CD4-positive, alpha-beta T cell treated with Interferon gamma for 1 hour (primary cell): ENCODE measurements at places on chromosomes 5 and 9.

DNA sequence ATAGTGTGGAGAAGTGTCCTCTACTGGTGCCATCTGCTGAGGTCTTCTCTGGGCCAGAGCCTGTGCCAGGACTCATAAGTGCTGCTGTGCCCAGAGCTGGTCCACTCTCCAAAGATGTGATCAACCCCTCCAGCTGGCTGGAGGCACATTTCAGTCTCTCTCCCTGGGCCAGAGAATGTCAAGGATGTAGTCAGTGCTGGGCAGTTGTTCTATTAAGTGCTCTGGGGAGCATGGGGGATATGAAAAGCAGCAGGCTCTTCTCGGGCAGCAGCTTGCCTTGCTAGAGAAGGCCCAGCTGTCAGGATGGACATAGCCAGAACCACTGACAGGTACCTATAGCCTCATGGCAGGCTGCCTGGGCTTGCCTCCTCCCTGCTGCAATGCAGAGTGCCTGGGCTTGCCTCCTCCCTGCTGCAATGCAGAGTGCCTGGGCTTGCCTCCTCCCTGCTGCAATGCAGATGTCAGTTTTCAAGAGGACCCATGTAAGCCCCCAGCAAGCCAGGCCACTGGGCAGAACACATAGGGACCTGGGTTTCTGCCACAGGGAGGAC lies 157.2 kb upstream of the PANK3 start:
- DNase-seq = no peak

DNA sequence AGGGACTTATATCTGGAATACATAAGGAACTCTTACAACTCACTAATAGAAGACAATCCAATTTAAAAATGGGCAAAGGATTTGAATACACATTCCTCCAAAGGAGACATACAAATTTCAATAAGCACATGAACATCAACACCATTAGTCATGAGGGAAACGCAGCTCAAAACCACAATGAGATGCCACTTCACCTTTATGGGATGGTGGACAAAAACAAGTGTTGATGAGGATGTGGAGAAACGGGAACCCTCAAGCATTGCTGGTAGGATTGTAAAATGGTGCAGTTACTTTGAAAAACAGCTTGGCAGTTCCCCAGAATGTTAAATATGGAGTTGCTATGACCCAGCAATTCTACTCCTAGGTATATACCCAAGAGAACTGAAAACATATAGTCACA lies 72.7 kb upstream of the IER5L start:
- no peak for DNase-seq

DNA sequence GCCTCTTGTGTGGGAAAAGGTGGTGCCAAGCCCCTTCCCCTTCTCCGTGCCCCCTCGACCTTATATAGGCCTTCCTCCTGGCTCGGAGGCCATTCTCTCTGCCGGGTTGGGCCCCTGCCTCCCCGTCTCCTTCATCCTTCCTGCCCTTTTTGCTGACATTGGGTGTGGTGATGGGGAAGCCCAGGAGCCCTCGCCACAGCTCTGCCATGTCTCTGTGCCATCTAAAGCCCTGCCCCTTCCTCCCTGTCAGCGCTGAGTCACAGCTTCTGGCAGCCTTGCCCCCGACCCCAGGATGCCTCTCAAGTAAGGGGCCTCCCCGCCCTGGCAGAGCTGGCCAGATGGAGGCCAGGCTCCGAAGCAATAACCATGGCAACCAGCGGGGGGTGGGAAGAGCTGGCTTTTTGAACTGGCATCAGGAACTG lies 30.4 kb downstream of the JADE2 start:
- DNase-seq = peak; percentile 89

DNA sequence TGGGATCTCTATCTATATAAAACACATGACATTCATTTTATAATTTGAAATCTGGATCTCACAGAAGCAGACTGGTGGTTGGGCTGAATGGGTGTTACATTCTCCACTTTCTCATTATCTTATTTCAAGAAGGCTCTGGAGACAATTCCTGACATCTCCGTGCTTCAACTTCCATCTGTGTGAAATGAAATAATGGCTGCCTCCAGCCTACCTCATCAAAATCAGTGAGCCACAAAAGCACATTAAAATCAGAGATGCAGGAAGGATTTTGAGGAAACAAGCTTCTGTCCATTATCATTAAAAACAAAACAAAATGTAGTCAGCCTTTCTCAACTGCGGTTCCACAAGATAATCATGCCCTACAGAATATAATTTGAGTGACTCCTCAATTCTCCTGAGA lies 958.3 kb upstream of the DMAC1 start:
- no peak for DNase-seq

- DNase-seq = no peak
These were observed 1525.5 kb upstream of the NUDT12 start for GRCh38 chr5:105088102-105088501.

- DNase-seq = no peak
These were observed 38.8 kb upstream of the ARSB start for GRCh38 chr5:79023947-79024346.

DNA sequence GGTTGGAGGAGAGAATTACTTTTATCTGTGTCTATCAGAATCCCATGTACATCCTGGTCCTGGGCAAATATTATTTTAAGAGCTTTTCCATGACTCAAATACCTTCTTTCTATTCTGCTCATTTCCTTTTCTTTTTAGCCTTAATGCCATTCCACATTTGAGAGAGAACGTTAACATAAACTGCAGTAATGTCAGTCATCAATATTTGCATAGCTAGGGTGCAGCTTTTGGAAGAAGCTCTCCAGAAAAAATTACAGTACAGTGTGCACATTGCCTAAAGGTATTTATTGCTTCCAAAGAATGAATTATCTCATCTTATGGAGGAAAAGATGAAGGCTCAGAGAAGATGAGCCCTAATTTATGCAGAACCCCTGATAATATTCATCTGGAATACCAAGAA lies 58.3 kb downstream of the INSYN2B start:
- no peak for DNase-seq

DNA sequence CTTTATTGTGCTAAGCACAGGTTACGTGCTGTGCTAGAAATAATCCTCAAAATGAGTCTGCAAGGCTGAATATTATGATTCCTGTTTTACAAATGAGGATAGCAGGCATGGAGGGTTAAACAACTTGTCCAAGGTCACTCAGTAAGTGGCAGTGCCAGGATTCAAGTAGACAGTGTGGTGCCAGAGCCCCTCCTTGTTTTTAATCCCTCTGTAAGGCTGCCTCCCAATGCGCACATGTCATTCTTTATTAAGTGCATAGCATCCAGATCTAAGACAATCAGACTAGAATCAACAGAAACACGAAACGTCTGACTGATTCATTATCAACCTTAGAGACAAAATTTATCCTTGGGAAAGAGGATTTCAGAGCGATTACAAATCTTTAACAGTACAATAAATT lies 199.6 kb downstream of the SMARCA2 start:
- no peak for DNase-seq

DNA sequence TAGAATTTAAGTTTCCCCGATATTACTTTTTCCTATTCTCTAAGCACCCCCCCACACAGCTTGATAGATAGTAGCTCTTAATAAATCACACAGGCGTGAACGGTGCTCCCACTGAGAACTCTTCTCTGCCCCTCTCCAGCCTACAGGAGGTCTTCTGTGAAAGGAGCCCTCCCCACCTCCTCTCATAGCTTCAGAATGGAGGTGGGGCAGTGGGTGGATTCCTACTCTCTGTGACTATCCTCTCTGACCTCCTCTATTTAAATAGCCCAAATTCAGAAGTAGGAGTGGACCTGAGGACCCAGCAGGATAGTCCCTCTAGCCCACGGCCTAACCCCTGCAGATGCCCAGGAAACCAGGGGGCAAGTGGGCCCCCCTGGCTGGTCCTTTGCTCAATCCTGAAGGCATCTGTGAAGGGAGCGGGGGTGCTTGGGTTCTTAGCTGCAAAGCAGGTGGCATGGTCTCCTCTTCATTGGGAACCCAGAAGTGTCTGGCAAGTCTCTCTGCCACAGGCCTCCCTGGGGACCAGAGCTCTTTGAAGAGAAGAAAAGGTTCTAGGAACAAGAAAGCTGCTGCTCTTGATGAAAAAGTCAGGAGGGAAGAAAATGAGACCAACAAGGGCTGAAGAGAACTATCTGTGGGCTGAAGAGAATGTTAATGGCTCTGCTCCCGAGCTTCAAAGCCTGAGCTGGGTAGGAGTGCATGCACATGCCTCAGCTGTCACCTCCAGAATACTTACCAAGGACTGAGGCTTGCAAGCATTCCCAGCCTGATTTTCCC lies 21.1 kb upstream of the HSPA9 start:
- no peak for DNase-seq

DNA sequence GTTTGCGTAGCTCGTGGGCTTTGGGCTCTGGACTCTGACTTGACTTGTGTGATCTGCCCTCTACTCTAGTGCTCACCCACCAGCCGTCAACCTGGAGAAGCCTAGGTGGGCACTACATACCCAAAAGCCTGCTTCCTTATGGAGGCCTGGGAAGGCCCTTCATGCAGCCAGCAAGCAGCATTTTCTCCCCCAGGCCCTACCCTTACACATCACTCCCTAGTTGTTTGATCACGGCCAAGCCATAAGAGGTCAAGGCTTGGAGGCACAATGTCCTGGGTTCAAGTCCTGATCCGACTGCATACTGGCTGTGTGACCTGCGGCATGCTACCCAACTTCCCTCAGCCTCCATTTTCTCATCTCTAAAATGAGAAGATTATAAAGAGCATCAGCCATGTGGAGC lies 151.3 kb upstream of the EGFLAM start:
- DNase-seq = no peak

GRCh38 chr5:136073714-136074529 lies 45.1 kb downstream of the TGFBI start:
- no peak for DNase-seq

DNA sequence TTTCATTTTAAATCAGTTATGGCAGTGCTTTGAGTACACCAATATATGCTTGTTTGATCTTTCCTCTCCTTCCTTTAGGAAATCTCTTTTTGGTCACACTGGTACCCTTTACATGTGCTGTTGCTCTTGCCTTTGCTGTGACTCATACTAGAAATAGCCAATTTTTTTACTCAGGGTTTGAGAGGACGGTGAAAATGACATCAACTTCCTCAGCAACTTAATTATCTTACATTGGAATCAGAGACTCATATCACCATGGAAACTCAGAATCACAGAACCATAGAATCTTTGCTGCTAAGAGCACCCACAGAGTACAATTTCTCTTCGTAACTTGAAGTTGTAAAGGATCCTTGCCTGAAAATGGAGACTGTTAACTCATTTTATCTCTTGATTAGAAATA lies 13.8 kb upstream of the ZNF300 start:
- DNase-seq = no peak

GRCh38 chr5:134446938-134447337 lies 35.3 kb upstream of the CDKN2AIPNL start:
- peak; percentile 45 for DNase-seq

- no peak for DNase-seq
These were observed 302.4 kb downstream of the NR3C1 start for GRCh38 chr5:143101121-143101520.

DNA sequence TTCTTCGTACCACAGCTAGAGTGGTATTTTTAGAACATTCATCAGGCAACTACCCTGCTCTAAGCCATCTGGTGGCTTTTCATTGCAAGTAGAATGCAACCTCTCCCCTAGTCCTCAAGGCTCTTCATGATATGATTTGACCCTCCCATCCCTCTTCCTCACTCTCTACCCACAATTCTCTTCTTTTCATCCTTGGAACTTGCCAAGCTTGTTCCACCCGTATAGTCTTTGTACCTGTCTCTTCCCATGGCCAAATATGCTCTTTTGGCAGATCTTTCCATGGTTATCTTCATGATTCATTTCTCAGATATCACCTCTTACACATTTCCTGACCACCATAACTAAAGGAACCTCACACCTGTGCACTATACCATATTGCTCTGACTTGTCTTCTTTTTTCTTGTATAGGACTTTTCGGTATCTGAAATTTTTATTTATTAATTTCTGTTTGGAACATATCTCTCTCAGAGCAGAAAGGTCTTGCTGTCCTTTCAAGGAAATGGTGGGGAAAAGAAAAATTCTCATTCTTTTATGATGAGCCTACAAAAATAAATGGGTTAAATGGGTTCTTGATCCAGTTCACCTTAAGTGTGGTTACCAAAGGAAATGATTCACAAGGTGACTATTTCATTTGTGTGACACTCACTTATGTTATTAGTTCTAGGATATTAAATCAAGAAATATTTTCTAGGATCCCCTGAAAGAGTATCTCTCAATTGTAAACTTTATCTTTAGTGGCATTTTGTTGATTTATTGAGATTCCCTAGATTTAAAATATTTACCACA lies 3.7 kb upstream of the CD274 start:
- no peak for DNase-seq

DNA sequence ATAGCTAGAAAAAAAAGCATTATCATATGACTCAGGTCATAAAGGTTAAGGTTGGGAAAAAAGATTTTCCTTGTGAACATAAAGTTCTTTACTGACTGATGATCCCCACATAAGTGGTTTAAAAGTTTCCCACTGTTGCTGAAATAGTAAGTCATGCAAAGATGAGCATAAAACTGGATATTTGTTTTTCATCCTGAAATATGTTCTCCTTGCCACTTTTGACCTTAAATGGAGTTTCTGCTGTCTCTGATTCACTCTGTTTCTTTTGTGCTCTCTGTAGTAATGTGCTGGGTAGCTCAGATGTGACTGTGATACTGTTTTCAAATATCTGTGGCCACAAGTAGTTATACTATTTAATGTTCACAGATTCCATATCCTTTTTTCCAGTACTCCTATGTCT lies 162.5 kb upstream of the GAS1 start:
- no peak for DNase-seq

DNA sequence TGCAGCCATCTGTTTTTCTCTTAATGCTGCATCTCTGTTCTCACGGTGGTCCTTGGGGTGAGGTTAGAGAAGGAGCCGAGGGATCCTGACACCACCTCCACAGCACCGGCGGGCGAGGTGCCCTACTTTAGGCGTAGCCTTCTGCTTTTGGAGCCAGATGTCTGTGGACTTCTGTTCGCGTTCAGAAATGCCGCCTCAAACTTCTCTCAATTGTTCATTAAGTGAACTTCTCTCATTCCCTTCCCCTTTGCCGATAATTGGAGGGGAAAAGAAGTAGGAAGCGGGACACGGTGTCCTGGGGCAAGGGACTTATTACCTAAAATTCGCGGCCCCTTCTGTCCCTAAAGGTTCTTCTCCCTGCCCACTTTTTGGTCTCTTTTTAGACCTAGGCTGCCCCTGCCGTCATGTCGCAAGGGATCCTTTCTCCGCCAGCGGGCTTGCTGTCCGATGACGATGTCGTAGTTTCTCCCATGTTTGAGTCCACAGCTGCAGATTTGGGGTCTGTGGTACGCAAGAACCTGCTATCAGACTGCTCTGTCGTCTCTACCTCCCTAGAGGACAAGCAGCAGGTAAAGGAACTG lies 455 bp downstream of the KIF20A start:
- no peak for DNase-seq
